Neural progenitor cell (in vitro differentiated cells): ENCODE measurements at places on chromosomes 5 and 9. TPM values are rescaled to one million over a fixed set of nuclear protein-coding genes. Genes with fewer than 3 reads are reported as not detected.

- no peak for DNase-seq
- H3K4me1 ChIP-seq: peaks cover 3% of the 10 kb centered on the region
- no peak overlapping the region for H3K4me3 ChIP-seq
- no peak overlapping the region for H3K27ac ChIP-seq
These were observed 49.6 kb upstream of the SMIM32 start for GRCh38 chr5:136242611-136243010.

DNA sequence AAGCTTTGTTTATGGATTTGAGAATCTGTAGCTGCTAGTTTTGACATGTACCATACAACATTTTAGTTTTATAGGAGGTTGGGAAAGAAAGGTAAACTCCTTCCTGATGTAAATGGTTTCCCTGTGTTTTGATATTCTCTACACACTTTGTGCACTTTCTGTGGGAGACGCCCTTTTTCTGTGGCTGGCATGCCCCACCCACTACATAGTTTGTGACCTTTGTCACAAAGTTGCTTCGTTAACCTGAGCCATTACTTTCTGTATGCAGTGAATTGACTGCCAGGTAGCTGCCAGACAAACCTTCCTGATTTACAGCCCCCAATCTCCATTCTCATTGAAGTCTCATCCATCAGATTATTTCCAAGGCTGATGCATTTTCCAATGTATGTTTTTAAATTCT is 90.6 kb downstream of the NLN start:
- peaks cover 16% of the 10 kb centered on the region for H3K36me3 ChIP-seq
- H3K4me3 ChIP-seq: no peak overlapping the region
- H3K27me3 ChIP-seq: no peaks in the 10 kb centered on the region
- DNase-seq: no peak
- H3K27ac ChIP-seq: no peak overlapping the region

LTC4S gene
- 0.81 TPM in 1 of 2 replicates, not detected in the other for total RNA-seq

CLTA gene
- total RNA-seq: 199 and 203 TPM in 2 replicates

GRCh38 chr9:136487672-136488071 is 4.8 kb upstream of the SEC16A start:
- H3K4me3 ChIP-seq: no peak overlapping the region
- no peak overlapping the region for H3K27ac ChIP-seq
- no peaks in the 10 kb centered on the region for H3K36me3 ChIP-seq
